ENCODE measurements at places on chromosomes 5 and 9.
A peak's percentile ranks its signal among the peaks of the same experiment; 100 is the strongest.

GRCh38 chr5:164741376-164741775 lies 1236.0 kb downstream of the MAT2B start:
- no peak for DNase-seq

DNA sequence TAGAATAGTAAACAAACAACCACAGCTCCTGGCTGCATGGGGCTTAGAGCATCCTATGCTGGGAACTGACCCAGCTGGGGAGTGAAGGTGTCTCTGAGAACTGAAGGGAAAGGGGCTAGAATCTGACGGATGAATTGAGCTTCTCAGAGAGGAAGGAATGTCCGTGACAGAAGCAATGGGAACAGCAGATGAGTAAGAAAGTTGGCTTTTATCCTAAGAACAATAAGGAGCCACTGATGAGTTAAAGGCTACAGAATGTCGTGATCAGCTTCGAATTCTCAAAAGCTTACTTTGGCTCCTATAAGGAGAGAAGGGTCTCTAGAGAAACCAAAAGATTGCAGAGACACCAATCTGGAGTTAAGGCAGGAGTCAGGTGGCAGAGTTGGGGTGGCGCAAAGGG lies 52.6 kb downstream of the EBF1 start:
- no peak for DNase-seq

DNA sequence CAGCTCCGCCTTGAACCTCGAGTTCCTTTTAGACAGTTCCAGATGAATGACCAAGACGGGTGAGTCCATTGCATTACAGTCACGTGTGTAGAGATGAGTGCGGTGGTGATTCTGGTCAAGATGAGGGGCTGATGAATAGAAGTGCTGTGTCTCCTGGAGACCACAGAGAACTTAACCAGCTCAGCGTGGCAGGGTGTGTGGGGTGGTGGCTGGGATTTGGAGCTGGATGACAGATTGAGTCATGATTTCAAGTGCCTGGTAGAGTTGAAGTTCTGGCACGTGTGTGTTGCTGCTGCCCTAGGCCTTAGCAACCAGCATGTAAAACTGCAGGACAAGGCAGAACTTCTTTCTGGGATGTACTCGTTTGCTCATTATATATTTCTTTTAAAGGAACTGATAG lies 53.3 kb downstream of the PRRC2B start:
- DNase-seq = no peak

GRCh38 chr9:130034570-130034969 lies 8.4 kb downstream of the FNBP1 start:
- DNase-seq = no peak

DNA sequence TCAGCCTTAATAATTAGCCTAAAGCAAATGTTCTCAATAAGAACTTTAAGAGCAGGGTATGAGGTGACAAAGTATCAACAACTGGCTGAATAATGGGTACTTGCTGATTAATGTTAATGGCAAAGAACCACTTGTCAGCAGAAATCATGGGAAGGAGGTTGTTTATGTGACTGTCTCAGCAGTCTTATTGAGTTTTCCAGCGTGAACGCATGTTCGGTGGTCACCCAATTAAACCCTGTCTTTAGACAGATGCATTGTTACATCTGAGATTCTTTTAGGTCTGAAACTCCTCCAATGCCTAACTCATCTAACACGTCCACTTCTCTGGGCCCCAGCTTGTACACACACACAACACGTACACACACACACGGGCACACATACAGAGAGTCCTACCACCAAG lies 18.2 kb upstream of the TSSK1B start:
- no peak for DNase-seq

- DNase-seq = peak; percentile 88
Observed at GRCh38 chr5:180810210-180810958, 7.8 kb upstream of the MGAT1 start.

DNA sequence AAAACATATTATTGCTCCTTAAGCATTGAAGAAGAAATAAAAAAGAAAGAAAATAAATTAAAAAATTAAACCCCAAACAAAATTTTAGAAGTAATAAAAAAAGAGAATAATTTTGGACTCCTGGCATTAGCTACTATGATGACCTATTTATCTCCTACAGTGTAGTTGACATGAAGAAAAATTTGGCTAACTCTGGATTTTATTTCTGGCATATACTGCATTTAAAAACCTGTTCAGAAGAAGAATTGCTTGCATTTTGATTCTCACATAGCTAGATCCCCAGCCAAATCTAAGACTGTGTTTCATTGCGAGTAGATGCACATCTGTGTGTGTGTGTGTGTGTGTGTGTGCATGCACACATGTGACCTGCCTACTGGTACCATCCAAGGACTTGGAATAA lies 30.1 kb upstream of the GABRG2 start:
- no peak for DNase-seq

- no peak for DNase-seq
Observed at GRCh38 chr9:21294904-21295538, 10.1 kb downstream of the IFNA5 start.

GRCh38 chr9:127489471-127490115 lies 38.3 kb downstream of the LRSAM1 start:
- DNase-seq = no peak

- no peak for DNase-seq
Observed at GRCh38 chr9:28264368-28264767, 691.1 kb upstream of the C9orf72 start.

- no peak for DNase-seq
Observed at GRCh38 chr9:28923351-28923750, 1350.1 kb upstream of the C9orf72 start.

- DNase-seq = no peak
Observed at GRCh38 chr5:76805821-76806505, 12.9 kb upstream of the F2RL1 start.

DNA sequence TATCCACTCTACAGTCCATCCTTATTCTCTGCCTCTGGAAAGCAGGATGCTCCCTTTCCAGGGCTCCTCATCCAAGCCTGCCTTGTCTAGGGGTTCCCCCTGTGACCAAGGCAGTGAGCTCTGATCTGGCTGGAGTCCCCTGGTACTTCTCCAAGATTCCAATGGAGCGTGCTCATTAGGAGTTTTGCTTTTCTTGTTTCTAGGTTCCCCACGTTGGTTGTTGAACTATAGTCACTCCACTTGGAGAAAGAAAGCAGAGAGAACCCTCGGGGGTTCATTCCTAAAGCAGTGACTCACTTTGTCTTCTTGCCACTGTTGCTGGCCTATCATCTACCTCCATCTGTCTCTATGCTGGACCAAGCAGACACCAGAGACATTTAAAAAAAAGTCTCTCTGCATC lies 192.6 kb downstream of the TLE4 start:
- DNase-seq = no peak

DNA sequence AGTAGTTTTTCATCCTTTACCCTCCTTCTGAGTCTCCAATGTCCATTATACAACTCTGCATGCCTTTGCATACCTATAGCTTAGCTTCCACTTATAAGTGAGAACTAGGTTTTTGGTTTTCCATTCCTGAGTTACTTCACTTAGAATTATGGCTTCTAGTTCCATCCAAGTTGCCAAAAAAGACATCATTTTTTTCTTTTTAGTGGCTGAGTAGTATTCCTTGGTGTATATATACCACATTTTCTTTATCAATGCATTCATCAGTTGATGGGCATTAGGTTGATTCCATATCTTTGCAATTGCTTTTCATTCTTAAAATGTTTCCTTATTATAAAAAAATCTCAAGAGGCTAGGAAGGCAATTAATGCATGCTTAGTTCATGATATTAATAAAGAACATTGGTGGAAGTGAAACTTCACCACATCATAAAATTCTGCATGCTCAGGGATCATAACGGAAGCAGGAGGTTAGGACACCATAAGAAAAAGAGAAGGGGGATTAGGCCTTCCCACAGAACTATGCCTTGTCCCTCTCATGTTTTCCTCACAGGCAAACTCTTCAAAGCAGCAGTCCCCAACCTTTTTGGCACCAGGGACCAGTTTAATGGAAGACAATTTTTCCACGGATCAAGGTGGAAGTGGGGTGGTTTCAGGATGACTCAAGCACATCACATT lies 105.2 kb downstream of the FRMD3 start:
- DNase-seq = no peak

DNA sequence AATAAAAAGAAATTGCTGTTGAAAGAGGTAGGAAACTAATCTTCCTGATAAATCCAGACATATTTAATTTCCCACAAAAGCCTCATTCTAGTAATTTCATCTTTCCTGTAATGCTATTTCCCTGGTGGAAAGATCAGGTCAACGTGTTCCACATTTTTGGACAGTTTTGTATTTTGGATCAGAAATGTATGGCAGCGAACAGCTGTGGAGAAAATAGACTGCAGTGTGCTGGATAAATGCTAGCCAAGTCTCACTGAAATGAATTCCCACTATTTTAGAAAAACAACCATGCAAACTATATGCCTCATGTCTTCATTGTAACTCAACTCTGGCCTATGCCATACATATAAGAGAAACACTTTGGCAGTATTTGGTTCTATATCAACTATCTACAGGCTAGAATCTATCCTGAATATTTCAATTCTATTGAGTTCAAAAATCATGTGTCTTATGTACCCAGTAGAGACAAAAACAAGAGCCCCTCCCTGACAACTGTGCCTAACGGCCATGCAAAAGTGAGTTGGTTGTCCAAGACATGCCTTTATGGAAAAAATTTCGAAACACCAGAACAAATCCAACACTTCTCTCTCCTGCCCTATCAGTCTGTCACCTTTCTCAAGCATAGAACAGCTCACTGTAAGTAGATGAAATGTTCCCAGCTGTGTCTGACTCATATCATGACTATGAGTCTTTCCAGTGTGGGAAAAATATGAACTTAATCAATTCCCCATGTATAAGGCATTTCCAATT lies 191.3 kb upstream of the NREP start:
- no peak for DNase-seq

DNA sequence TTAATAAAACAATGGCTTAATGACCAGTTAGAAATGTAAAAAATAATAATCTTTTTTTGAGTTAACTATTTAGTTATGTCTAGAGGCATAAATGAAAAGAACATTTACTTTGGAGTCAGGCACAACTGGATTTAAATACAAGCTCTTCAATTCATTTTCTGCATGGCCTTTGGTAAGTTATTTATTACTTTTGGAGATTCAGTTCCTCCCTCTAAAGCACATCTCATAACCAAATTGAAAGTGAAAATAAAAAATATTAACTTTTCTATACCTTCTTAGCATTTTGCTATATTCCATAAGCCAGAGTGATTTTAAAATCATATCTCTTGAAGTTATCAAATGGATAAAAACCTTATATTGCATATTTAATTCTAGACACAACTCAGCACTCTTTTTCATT lies 434.9 kb upstream of the SMARCA2 start:
- DNase-seq = no peak

DNA sequence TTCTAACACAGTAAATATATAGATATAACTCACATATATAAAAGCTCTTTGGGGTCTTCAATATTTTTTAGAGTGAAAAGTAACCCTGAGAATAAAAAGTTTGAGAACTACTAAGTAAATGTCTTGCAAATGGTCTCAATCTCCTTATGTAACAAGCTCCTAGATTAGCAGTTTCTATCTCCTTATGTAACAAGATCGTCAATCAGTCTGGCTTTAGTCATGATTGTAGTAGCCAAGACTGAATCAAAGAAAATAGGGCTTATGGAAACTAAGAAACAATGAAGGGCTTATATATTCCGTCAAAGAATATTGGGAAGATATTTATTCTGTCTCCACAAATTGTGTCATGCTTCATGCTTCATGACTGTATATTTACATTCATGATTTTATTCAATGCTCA lies 22.4 kb upstream of the FREM1 start:
- no peak for DNase-seq

DNA sequence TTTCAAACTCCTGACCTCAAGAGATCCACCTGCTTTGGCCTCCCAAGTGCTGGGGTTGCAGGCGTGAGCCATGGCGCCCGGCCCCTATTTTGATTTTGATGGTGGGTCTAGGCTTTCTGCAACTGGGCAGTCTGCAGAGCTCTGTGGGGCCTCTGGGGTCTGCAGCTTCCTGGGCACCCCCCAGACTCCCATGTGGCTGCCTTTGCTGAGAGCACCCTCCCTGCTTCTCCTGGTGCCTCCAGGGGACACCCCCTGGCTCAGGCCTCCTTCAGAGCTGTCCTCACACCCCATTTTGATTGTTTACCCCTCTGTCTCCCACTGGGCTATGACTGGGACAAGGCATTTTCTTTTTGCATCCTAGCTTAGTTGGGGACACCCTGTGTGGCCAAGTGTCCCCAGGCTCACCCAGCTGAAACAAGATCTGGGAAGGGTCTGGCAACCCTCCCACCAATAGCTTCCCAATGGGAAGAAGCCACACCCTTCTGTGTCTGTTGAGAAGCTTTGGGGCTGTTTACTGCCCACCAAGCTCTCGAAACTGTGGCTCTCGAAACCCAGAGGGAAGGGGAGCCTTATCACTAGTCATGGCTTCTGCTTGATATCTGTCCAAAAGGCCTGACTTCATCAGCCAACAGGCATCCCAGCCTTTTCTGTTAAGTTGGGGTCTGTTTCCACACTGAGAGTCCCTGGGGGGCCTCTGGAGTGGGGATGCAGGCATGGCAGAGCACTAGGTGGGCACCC lies 204.4 kb upstream of the IER5L start:
- DNase-seq = peak; percentile 67

GRCh38 chr9:36942891-36943290 lies 91.2 kb downstream of the PAX5 start:
- DNase-seq = no peak

- no peak for DNase-seq
Observed at GRCh38 chr5:172107571-172107970, 80.5 kb downstream of the STK10 start.

GRCh38 chr9:129415942-129416651 lies 204.8 kb downstream of the C9orf50 start:
- DNase-seq = no peak

DNA sequence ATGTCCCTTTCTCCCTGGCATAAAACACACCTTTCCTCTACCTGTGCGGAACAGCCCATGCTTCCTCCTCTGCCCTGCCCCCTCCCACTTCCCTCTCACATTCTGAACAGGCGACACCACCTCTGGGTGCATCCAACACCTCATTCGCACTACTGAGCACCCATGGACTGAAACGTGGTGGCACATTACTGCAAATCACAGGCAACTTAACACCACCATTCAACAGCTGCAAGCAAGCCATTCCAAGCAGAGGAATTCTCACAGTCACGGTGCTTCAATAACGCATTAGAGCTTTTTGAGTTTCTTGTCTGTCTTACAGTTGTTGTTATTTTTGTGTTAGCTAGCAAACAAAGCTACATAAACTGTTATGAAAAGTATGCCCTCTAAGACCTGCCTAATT lies 298.2 kb upstream of the TAS2R1 start:
- no peak for DNase-seq

DNA sequence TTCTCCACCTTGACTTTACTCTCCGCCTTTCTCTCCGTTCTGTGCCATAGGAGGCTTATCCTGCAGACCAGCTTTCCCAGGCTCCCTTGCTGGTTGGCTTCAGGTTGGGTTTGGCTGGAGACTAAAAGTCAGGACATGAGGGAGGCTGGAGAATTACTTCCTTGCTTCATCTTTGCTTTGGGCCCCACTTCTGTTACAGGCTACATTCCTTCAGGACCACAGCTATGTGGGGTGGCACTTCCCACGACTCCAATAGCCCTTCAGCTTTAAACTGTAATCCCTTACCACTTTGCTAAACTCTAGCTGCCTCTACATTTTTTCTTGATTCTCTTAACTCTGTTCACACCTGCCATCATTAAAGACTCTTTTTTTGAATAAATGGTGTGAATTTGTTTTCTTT lies 186.7 kb upstream of the NR4A3 start:
- no peak for DNase-seq

Measured in NCI-H2029 (cell line).